Kidney epithelial cell (primary cell): ENCODE measurements at places on chromosomes 1 and 21.

GRCh38 chr1:202076050-202076511 lies 46.6 kb upstream of the GPR37L1 start:
- no peak for DNase-seq

- no peak for DNase-seq
Observed at GRCh38 chr1:215719552-215719951, 152.4 kb downstream of the KCTD3 start.

GRCh38 chr1:1605034-1605591 lies 5.2 kb upstream of the FNDC10 start:
- no peak for DNase-seq

- no peak for DNase-seq
Observed at GRCh38 chr21:42553435-42553834, 39.8 kb downstream of the SLC37A1 start.

GRCh38 chr1:3496916-3497315 lies 42.5 kb downstream of the ARHGEF16 start:
- no peak for DNase-seq

- DNase-seq: no peak
Observed at GRCh38 chr1:157156058-157156541, 17.9 kb upstream of the ETV3 start.

GRCh38 chr21:36188081-36188681 lies 31.6 kb downstream of the DOP1B start:
- no peak for DNase-seq

- DNase-seq: no peak
Observed at GRCh38 chr1:228869312-228869824, 134.1 kb downstream of the RHOU start.
